ENCODE measurements at places on chromosomes 6 and 20.

- no peak for DNase-seq
Observed at GRCh38 chr20:25273046-25273445, 25.2 kb downstream of the PYGB start.

DNA sequence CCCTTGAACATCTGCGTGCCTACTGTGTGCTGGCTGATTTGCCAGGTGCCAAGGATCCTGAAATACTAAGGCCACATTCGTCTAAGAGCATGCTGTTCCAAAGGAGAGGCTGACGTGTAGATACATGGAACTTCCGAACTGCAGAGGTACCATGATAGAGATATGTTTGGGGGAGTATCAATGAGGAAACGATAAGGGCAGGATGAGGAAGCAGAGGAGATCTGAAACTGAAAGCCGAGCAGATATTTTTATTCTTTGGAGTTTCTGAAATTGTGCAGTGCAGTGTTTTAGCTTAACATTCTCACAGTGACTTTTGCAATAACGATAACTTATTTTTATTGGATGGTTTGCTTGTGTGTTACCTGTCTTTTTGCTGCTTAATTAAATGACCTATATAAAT is 24.3 kb downstream of the BMP6 start:
- no peak for DNase-seq

DNA sequence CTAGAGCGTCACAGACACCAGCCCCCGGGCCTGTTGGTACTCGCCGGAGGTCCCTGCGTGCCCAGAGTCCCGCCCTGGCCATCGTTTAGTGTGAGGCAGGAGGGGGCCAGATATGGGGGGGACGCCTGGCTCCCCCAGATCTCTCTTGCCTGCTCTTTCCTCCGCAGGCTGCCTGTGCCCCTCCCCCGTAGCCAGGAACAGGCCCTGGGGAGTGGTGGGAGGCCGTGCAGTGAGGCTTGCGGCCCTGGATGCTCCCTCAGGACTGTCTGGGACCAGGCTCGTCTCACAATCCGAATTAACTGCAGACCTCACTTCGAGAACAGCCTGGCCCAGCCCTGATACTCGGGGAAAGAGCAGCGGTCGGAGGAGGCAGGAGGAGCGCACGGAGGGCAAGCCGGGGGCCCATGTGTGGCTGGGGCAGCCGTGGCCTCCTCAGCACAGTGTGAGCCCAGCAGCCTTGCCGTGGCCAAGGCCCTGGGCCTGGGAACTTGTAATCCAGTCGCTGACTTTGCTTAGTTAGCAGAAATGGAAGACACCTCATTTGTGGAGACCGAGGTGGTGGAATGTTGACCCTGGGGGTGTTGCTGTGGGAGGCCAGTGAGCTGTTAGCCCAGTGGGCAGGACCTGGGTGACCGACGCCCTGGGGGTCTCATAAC is 28.7 kb downstream of the FRMD1 start:
- no peak for DNase-seq

DNA sequence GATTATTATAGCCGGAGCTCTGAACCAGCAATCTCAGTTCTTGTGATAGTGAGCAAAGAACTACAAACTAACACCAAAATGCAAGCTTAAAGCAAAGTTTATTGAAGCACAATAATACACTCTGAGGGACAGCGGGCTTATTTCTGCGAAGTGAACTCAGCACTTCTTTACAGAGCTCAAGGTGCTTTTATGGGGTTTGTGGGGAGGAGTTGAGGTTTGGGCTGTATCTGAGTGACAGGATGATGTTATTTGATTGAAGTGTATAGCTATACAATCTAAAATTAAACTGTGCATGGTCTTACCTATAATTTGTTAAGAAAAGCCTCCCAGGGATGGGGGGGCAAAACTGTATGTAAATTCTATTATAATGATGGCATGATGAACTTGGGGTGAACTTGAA is 1.0 kb upstream of the HFE start:
- DNase-seq = no peak

- no peak for DNase-seq
Observed at GRCh38 chr6:29589423-29590048, 4.6 kb downstream of the OR2H2 start.

- no peak for DNase-seq
Observed at GRCh38 chr20:17965042-17965697, 3.4 kb downstream of the SNX5 start.

GRCh38 chr6:14573703-14574290 is 456.2 kb downstream of the CD83 start:
- no peak for DNase-seq

GRCh38 chr20:17794400-17794799 is 94.6 kb downstream of the BANF2 start:
- DNase-seq = no peak

- no peak for DNase-seq
Observed at GRCh38 chr20:13337090-13337784, 116.2 kb downstream of the ISM1 start.

DNA sequence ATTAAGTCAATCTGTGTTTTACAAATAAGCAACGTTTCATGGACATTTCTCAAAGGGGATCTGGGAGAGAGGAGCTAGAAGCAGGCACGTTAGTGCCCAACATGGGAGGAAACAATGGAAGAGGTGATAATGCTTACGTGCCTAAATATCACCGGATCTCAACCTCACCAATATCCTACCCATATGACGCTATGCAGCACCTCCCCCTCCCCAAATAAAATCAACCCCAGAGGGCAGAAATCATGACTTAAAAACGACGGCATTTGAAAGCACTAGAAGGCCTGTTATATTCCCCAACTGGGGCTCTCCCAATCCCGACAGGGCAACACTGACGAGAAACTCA is 425 bp downstream of the HBS1L start:
- DNase-seq = no peak

DNA sequence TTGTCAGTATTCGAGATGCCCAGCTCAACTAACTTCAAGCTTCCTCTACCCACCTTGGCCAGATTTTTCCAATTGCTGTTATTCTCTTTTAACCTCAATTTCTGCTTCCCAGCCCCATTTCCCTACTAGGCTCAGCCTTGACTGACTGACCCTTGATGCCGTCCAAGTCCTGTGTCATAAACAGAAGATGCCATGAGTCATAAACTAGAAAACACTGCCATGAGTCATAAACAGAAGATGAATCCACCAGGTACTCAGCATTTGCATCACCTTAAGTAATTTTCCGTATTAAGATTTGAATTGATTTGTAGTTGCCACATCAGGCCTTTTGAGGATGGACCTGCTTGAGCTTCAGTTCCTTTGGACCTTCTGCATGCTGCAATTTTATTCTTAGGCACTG is 123.8 kb downstream of the FAM83B start:
- no peak for DNase-seq

DNA sequence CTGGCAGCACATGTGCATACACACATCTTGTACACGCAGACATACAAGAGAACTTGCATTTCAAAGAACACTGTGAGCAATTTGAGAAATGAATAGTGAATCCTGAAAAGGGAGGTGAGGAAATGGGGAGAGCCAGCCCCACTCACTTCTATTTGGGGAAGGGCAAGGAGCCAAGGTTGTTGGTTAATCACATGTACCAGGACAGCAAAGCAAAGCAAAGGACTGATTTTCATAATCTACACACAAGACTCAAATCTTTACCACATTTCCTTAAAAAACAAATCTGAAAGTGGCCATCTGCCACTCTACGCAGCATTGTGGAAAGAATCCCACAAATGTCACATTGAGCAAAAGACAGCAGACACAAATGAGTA is 35.0 kb upstream of the KIF16B start:
- DNase-seq = no peak

GRCh38 chr6:149950423-149950822 is 8.6 kb downstream of the ULBP2 start:
- DNase-seq = no peak

- peak; percentile 53 for DNase-seq
Observed at GRCh38 chr20:4795394-4795793, 73.7 kb downstream of the PRND start.

DNA sequence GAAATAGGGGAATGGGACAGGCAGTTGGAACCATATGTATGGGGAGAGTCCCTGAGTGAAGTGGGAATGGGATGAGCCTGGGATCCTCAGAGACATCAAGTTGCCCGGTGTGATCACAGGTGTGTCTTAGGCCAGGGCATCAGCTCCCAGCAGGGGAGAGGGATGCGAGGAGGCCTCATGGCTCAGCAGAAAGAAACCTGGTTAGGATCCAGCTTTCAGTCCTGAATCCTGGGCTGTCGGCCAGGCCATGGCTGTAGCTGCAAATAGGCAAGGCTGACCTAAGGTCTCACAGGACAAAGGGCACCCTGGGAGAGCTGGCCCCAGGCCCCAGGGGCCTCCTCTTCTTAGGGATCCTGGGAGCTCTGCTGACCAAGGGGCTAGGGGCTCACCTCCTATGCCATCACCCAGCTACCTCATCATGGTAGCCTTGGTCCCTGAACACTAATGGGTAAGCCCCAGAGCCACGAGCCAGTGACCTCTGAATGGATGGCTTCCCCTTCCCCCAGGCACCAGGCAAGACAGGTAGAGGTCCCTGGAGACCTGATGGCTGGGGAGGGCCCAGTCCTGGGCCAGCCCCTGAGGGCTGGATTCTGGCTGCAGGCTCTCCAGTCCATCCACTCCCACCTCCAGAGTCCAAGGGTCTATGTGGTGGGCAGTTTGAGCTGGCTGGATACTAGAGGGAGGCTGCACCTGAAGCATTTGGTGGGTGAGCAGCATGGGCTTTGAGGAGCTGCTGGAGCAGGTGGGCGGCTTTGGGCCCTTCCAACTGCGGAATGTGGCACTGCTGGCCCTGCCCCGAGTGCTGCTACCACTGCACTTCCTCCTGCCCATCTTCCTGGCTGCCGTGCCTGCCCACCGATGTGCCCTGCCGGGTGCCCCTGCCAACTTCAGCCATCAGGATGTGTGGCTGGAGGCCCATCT is at the start of gene SLC22A7:
Gene SLC22A7 (plus strand): TSS at position 617 of the 921 bp plus-strand sequence. CDS start 99 bp downstream, at position 716.
- no peak for DNase-seq

- no peak for DNase-seq
Observed at GRCh38 chr6:150560004-150560883, 39.4 kb upstream of the PLEKHG1 start.

GRCh38 chr20:23002276-23002675 is 32.8 kb upstream of the SSTR4 start:
- no peak for DNase-seq

DNA sequence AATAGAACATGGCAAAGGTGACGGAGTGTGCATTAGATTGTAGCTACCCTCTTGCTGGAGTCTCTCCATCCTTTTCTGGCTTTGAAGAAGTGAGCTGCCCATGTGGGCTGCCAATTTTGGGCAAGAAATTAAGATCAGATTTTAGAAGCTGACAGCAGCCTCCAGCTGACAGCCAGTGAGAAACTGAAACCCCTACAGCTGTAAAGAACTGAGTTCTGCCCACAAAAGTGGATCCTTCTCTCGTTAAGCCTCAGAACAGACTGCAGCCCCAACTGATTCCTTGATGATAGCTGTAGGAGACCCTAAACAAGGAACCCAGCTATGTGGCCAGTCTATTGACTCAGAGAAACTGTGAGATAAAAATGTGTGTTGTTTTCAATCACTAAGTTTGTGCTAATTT is 134.1 kb downstream of the CD109 start:
- DNase-seq = no peak

- DNase-seq = no peak
Observed at GRCh38 chr6:166906376-166907044, 49.8 kb downstream of the RNASET2 start.

- peak; percentile 62 for DNase-seq
Observed at GRCh38 chr6:155528982-155529453, 73.4 kb upstream of the NOX3 start.

- DNase-seq = no peak
Observed at GRCh38 chr6:62775427-62776022, 435.7 kb upstream of the FKBP1C start.

DNA sequence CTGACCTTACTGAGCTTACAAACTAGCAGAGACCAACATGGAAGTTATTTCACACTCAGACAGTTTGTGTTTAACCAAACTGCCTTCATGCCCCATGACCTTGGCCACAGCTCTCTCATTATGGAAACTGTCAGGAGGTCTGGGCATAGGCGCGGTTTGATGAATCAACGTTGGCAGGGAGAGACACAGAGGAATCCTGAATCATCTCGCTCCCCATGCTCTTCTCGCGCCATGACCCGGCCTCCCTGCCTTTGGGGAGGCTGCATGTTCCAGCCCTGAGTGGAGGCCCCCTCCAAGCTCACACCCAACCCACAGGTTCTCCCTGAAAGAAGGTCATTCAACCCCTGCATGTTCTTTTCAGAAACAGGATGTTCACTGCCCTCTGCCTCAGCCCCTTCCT is 15.9 kb upstream of the GDAP1L1 start:
- no peak for DNase-seq

DNA sequence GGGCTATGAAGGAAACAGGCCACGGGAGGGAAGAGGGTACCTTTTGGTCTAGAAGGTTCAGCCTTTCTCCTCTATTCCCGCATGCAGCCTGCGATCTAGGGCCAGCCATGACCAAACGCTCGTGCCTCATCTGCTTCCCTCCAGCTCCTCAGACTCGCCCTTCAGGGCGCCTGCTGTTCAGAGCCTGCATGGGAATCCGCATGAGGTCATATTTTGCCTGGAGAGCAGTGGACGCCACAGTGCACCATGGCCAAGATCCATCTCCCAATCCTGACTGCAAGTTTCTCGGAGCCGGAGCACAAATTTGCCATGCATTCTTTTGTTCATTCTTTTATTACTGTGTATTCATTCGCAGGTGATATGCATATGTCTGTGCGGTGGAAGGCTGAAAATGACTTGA is 608.1 kb downstream of the QKI start:
- DNase-seq = no peak

- no peak for DNase-seq
Observed at GRCh38 chr6:165663377-165663735, 315 bp upstream of the PDE10A start.

DNA sequence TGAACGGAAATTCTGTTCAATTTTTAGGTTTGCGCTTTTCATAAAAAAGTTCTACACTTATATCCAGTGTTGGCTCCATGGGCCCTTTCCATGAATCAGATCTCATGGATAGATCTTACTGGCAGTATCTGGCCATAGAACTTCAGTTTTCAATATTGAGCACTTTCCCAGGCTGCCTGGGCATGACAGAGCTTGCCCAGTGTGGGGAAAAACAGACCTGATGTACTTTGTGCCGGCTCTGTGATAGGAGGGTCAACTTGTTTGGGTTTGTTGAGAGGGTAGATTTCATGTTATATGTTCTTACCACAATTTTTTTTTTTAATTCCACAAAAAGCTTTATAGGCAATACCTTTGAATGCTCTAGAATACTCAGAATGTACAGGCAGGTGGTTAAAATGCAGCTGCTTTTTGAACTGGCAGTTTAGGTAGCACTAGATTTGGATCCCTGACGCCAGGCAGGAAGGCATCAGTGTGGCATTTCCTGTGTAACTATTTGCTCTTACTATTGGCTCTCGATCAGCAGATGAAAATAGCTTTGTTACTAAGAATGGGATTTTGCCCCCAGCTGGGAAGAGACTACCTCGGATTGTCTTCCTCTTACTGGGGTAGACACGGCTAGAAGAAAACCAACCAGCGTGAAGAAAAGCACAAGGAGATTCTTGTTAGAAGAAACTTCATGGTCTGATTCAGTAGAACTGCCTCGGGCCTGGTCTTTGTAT is 404.9 kb upstream of the SOX4 start:
- DNase-seq = no peak
